Osteoblast (primary cell): ENCODE measurements at places on chromosomes 3 and 15. TPM values are rescaled to one million over a fixed set of nuclear protein-coding genes. Genes with fewer than 3 reads are reported as not detected.
A peak's percentile ranks its signal among the peaks of the same experiment; 100 is the strongest.

The PRKAR2A gene
- 43.6 and 47.4 TPM in 2 replicates for total RNA-seq

- no peak for DNase-seq
These were observed 115.9 kb upstream of the LPP start for GRCh38 chr3:188037965-188038581.

- DNase-seq: peak; percentile 72
These were observed 1.1 kb downstream of the RPS17 start for GRCh38 chr15:82538961-82539690.

GRCh38 chr3:78888635-78889034 lies 879.2 kb downstream of the ROBO1 start:
- DNase-seq: no peak

DNA sequence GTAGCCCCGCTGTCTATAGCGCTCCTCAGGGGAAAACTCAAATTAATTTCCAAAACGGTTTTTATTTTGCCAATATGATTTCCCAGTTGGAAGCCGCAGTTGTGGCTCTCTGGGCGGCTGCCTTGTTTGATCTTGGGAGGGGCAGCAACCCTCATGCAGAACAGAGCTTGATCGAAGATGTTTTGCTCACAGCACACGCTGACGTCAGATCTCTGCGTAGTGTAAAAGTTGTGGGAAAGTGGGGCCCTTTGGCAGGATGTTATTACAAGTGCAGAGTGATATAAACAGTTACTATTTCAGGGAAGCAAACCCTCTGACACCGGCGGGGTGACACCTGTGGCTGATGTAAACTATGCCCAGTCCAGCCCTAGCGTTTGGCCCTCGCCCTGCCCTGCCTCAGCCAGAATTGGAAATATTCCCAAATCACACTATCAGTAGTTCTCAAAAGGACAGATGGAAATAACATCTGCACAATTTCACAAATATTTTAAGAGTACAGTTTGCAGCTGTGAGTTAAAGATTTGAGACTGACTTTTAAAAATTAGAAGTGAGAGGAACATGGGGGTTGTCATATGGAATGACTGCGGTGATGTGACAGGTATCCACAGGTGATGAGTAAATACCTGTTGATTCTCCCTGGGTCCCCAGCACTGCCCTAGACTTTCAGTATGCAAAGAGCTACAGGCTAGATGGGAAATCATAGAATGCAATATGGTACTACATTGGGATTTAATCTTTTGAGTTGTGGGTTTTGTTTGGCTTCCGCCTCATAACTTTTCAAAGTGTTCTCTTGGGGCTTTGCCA lies 1.7 kb downstream of the SYNM start:
- DNase-seq: no peak

DNA sequence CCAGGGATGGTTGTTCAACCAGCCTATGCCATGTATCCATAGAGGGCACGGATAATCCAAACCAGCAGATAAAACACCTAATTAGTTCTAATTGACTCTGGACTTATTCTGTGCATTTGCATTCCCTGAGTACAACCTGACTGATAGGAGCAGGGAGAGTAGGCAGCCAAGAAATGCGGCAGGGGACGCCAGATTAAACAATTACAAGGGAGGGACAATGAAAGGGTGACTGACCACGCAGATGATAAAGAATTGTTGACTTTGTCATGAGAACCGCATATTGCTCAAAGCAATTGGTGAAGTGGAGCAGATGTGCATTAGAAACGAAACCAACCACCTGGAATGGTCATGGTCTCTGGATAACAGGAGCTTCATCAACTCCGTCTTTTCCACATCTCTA lies 369.1 kb upstream of the FRG2C start:
- DNase-seq: no peak

DNA sequence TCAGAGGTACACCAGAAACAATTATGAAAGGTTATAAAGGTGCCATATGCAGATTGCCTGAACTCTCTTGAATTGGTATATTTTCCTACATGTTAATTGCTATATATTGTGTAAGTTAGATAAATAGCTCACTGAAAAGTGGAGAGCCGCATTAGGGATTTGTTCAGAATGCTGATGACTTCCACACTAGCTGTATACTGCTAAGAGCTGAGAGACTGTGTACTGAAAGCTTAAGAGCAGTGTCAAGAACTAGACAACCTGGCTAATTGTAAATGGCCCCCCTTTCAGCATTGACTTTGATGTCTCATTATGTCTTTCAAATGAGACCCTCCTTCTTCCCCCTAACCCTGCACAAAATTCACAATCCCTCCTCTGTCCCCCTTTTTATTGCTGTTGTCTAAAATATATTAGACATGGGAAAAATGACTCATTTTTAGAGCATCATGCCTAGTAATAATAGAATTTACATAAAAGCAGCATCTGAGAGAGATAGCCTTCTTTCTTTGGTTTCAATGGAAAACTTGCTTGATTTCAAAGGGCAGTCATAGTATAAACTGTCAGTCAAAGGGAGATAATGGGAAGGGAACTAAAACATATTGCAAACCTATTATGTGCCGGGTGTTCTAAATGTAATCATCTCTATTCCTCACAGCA lies 34.7 kb upstream of the GREM1 start:
- DNase-seq: no peak

DNA sequence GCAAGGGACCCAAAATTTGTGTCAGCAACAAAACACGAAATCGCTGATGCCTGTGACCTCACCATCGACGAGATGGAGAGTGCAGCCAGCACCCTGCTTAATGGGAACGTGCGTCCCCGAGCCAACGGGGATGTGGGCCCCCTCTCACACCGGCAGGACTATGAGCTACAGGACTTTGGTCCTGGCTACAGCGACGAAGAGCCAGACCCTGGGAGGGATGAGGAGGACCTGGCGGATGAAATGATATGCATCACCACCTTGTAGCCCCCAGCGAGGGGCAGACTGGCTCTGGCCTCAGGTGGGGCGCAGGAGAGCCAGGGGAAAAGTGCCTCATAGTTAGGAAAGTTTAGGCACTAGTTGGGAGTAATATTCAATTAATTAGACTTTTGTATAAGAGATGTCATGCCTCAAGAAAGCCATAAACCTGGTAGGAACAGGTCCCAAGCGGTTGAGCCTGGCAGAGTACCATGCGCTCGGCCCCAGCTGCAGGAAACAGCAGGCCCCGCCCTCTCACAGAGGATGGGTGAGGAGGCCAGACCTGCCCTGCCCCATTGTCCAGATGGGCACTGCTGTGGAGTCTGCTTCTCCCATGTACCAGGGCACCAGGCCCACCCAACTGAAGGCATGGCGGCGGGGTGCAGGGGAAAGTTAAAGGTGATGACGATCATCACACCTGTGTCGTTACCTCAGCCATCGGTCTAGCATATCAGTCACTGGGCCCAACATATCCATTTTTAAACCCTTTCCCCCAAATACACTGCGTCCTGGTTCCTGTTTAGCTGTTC lies 34.9 kb downstream of the CHDH start:
- no peak for DNase-seq

The RYR3 gene
- not detected in 2 replicates for total RNA-seq

The FBLN2 gene
- total RNA-seq: 46.0 and 54.6 TPM in 2 replicates

GRCh38 chr3:45655906-45656305 lies 33.3 kb upstream of the SACM1L start:
- DNase-seq: no peak

DNA sequence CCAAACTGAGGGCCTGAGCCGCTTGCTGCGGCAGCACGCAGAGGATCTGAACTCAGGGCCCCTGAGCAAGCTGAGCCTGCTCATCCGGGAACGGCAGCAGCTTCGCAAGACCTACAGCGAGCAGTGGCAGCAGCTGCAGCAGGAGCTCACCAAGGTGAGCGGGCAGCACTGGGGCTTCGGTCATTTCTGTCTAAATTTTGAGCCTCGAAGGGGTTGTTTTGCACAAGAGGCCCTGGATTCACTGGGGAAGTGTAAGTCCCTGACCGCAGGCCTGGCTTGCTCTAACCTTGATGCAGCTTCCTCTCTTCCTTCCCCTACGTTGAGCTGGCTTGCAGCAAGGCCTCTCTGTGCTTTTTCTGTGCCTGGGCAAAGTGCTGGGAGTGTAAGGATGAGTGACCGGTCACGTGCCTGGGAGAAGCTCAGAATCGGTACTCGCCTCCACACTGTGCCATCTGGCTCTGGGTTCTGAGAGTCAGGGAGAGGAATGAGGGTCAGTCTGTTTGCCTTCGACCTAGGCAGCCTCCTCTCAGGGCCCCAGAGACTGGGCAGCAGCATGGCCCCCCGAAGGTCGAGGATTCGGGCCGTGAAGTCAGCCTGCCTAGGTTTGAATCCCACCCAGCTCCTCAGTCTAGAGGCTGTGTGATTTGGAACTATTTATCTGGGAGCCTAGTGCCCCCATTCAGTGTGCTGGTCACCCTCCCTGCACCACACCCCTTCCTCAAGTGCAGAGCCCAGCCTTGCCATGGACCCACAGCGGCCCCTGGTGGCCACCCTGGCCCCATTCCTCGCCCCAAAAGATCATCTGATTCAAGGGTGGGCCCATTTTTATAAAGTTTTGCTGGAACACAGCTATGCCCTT lies 1.4 kb downstream of the FES start:
- DNase-seq: peak; percentile 95

DNA sequence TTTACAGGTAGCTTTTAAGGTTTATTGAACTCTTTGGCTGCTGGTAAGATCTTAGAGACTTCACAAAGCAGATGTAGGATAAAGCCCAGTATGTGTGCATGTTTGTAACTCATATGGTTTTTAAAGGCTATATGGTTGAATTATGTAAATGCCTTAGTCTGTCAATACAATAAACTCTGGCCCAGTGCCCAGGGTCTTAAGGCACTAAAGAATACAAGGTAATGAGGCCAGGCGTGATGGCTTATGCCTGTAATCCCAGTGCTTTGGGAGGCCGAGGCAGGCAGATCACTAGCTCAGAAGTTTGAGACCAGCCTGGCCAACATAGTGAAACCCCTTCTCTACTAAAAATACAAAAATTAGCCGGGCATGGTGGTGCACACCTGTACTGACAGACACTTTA lies 170.3 kb upstream of the CGNL1 start:
- DNase-seq: no peak

DNA sequence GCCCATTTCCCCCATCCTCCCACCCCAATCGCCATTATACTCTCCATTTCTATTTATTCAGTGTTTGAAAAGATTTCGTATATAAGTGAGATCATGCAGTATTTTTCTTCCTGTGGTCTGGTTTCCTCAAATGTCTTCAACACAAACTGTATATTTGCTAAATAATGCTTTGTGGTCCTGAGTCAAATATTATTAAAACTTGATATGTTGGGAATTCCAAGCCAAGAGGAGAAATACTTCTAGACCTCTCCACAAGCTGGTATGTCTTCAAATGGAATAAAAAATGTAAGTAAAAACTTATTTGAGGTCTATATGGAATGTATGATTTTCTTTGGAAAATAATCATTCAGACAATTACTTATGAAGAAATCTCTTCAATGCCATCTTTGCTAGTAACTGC lies 122.5 kb upstream of the TSC22D2 start:
- DNase-seq: no peak

DNA sequence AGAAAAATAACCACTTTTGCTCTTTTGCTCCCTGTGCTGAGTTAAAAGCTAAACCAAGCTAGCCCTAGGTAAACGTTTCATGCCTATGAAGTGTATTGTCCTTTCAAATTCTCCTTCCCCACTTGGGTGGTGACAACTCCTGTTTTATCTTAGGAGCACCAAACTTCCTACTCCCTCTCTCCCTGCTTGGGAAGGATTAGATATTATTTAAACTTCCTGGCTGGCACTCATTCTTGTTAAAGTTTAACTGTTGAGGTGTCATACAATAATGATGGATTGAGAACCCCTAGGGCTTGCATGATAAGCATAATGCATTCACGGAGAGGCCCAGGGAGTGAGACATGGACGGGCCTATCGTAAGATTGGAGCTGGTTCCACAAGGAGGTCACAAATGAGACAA lies 29.5 kb downstream of the B4GALT4 start:
- DNase-seq: no peak

- DNase-seq: no peak
These were observed 457.1 kb downstream of the MFSD1 start for GRCh38 chr3:159258934-159259333.

DNA sequence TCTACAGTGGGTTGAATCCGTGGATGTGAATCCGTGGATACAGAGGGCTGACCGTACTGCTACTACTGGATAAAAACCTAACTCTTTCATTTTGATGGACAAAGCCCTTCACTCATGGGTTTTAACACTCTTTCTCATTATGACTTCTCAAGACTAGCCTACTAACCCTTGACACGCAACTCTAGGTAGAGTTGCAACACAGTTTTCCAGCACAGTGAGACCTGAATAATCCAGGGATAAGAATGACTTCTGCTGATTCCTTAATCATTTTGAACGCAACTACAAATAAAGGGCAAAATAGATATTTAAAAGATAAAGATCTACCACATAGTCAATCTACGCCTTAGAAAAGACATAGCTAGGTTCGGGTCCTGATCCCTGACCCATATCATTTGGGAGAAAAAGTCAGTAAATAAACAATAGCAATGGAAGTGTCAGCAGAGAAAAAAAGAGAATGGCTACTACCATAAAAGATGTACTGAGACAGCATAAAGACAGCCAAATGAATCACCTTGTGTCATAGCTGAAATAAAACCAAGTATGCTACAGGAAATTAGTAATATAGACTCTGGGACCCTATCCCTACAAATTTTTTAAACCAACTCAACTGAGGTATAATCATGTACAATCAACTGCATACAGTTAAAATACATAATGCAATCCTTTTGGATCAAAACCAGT lies 87.6 kb downstream of the DPH6 start:
- no peak for DNase-seq

The SCAP gene
- 70.1 and 81.4 TPM in 2 replicates for total RNA-seq

DNA sequence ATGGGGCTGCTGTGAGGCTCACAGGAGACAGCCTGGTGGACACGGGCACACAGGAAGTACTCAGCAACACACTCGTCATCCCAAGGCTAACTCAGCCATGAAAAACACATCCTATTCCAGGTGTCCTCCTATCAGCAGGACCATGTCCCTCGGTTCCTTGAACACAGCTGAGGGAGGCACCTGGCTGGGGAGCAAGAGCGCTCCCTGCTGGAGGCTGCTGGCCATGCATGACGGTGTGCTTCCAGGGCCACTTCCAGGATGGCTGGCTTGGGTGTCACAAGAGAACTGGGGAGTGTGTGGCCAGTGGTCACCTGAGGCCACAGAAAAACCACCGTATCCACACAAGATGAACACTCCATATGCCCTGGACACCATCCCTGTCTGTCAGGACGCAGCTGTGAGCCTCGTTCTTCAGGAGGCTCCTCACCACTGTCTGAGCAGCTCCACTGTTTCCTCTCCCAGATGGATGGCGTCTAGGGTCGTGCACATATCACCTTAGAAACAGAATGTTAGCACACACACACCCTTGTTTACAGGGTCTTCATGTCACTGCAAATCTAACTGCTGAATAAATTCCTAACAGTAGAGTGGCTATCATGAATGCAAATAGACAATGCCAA lies 31.0 kb downstream of the POC1A start:
- DNase-seq: peak; percentile 94

The DAG1 gene
- 55.4 and 58.3 TPM in 2 replicates for total RNA-seq

The CCDC80 gene
- 564 and 657 TPM in 2 replicates for total RNA-seq

DNA sequence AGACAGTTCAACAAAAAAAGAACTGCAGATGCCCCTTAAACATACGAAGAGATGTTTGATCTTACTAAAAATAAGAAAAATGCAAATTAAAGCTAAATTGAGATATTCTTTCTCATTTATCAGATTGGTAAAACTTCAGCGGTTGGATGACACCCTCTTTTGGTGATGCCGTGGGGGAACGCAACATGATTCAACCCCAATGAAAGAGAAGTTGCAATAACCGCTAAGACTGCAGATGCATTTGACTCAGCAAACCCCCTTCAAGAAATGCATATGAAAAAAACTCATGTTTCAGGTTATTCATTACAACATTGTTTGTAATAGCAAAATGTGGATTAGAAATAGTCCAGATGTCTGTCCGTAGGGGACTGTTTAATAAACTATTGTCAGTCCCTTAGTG lies 3.6 kb downstream of the KLHL6 start:
- DNase-seq: no peak
